ENCODE measurements at places on chromosomes 11 and 22.

DNA sequence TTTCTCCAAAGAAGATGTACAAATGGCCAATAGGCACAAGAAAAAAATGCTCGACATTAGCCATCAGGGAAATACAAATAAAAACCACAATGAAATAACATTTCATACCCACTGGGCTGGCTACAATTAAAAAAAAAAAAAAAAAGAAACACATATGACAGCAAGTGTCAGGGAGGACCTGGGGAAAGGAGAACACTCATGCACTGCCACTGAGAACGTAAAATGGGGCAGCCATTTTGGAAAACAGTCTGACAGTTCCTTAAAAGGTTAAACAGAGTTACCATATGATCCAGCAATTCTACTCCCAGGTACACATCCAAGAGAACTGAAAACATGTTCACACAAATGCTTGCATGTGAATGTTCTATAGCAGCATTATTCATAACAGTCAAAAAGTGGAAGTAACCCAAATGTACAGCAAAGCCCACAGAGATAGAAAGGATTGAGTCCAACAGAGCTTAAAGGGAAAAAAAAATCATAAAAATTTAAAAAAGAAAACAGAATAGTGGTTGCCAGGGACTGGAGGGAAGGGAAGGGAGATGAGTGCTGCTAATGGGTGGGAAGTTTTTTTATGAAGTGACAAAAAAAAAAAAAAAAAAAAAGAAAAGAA is 48.4 kb upstream of the CYP2D6 start:
- DNase-seq: no peak

DNA sequence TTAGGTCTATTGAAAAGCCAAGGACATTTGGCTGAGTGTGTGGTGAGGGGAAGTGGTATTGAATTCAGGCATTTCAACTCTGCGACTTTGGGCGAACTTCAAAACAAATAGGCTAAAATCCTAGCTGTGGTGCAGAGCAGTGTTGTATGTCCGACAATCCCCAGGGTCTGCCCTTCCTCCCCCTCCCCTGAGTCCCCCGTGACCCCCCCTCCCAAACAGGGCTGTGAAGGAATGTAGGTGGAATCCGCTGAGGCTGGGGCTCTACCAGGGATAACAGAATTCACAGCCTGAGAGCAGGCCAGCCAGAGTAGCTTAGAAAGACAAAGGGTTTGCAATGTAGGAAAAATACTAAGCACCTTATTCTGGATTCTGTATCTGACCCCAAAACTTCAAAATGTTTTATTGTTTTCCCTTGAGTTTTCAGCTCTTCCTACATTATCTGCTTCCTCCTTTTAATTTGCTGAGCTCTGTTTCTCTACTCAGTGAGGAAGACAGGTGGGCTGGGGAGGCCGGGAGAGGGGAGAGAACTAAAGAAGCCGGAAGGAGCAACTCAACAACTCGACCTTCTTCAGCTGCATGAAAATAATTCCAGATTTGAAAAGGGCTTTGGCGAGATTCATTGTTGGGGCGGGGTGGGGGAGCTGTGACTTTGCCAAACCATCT is 315.2 kb downstream of the BLID start:
- no peak for DNase-seq

- no peak for DNase-seq
Observed at GRCh38 chr11:34519595-34520235, 6.1 kb upstream of the ELF5 start.

GRCh38 chr22:40218723-40219294 is 41.1 kb downstream of the TNRC6B start:
- DNase-seq: no peak

- no peak for DNase-seq
Observed at GRCh38 chr22:37417677-37418348, 9.5 kb downstream of the ELFN2 start.

DNA sequence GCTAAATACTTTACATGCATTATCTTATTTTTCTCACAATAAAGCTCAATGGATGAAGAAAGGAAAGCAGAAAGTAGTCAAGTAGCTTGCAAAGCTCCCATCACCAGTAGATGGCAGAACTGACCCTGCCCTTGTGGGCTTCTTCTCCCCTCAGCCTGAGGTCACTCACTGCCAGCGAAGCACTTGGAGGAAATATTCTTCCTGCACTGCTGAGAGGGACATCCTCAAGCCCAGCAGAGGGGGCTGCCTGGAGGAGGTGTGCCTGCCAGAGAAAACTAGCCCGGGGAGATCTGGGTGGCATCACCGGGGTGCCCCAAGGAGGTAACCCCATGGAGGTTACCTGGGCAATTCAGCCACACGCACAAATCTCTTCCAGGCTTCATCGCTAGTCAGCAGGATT is 6.6 kb downstream of the APOL4 start:
- DNase-seq: peak; percentile 54

DNA sequence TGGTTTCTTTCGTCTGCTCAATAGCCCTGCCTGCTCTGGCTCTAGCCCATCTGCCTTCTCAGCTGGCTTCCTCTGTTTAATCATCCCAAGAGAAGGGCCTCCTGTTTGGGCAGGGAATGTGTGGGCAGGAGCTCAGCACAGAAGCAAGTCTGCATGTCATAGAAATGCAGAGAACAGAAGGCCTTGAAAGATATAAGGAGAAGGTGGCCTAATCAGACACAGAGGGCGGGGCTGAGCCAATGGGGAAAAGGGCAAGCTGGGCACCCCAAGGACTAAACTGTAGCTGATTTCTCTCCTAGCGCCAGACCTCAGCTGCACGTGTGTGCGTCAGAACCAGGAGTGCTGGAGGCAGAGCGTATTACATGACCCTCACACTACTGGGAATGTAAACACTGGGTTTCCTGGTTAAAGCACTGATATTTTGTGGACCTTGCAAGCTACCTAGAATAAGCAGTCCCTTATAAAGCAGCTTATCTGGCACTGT is 7.6 kb upstream of the CCKBR start:
- no peak for DNase-seq

GRCh38 chr11:59271247-59271755 is 58.6 kb upstream of the MPEG1 start:
- DNase-seq: no peak

DNA sequence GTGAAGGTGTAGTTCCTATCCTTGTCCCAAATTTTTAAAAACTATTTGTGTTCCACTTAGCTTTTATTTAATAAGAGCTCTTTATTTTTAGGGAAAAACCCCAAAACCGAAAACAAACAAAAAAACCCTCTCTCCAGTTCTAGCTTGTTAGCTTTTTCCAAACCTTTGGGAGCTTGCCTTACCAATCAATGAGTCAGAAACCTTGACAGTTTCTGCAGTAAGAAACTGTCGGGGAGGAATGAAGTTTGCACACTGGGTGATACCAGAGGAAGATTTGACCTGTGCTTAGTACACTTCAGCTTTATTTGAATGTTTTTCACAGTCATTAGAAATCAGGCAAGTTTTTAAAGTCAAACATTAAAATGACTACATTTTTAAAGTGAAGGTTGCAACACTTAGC is 105.0 kb downstream of the FAT3 start:
- no peak for DNase-seq

GRCh38 chr11:83459798-83460197 is 173.6 kb upstream of the CCDC90B start:
- DNase-seq: no peak

DNA sequence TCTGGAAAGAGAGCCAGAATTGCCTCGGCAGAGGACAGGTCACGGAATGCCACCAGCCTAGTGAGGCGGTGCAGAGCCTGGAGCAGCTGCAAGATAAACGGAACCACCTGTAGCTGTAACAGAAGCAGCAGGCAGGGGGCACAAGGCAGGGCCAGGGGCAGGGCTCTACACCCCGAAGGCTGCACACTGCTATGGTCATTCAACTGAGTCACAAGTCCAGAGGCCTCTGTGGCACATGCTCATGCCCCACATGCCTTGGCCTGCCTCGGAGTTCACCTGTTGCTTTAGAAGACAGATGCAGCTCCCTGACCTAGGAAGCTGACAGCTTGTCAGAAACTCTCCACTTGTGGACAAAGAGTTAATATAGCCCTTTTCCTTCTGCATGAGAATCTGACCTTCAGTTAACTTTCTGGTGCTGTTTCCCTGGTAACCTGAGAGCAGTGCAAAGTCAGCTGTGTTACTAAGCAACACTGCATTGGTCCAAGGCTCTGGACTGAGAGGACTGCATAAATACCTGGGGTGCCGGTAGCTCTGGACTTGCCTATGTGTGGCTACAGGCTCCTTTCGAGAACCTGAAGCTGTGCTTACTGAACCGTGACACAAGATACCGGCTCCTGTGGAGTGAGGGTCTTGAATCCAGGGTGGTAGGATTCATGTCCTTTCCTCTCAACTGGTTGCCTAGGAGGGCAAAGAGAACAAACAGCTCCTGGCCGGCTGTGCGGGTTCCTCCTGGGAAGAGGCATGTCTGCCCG is 10.5 kb downstream of the COMMD9 start:
- no peak for DNase-seq

DNA sequence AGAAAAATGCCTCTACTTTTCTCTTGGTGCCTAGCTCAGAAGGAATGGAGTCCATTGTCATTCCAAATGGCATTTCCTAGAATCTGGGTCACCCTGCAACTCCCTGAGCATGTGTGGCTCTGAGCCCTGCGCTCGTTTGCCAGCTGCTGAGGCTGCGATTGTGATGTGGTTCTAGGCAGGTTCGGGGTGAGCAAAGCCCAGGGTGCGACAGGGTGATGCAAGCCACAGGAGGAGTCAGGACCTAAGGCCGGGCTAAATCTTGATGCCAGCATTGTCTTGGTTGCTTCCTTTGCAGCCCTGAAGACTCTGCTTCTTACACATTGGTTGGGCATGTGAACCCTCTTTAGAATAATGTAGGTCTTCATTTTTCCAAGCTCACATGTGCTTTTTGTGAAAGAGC is 131.0 kb downstream of the MORC2 start:
- DNase-seq: no peak

DNA sequence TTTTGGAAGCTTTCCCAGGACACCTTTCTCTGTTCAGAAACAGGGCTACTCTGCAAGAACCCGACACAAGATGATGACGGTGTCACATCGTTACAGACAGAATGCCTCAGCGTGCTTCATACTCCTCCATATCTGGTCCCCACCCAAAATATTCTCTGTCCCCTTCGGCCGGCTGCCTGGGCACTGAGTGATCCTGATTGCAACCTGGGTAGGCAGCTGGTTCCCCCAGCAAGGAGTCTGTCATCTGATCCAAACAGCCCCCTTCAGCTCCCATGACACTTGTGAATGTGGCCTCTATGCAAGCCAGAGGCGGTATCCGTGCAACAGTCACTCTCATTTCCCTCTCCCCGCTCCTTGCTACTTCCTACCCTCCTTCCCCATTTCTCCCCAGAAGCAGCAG is 431.7 kb upstream of the B3GAT1 start:
- no peak for DNase-seq

GRCh38 chr22:46796566-46797195 is 34.2 kb downstream of the TBC1D22A start:
- no peak for DNase-seq

DNA sequence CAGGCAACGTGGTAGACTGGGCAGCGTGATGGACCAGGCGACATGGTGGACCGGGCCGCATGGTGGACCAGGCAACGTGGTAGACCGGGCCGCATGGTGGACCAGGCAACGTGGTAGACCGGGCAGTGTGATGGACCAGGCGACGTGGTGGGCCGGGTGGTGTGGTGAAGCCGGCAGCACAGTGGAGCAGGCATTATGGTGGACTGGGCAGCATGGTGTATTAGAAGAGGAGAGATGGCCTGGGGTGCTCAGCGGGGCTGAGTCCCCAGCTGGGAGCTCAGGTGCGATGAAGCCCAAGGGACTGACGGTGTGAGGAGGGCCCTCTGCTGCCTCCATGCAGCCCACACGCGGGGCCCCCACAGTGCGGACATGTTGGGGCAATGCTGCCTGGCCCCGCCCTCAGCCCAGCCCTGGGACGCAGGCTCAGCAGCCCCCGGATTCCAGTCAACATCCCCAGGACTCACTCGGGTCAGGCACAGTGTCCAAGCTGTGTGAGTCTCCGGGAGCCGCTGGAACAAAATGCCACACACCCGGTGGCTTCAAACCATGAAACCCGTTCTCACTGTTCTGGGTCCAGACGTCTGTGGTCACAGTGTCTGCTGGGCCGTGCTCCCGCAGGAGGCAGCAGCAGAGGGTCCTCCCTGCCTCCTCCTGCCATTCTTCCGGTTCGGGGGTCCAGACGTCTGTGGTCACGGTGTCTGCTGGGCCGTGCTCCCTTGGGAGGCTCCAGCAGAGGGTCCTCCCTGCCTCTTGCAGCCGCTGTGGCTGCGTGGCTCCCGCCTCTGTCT is 1084.9 kb downstream of the BRD1 start:
- DNase-seq: no peak
